Activated naive CD8-positive, alpha-beta T cell treated with anti-CD3 and anti-CD28 coated beads, Interleukin-2, amount 10 ng/mL, durations not matched to agents 7 days and 5 days (primary cell): ENCODE measurements at places on chromosomes 12 and 14.
A peak's percentile ranks its signal among the peaks of the same experiment; 100 is the strongest.

DNA sequence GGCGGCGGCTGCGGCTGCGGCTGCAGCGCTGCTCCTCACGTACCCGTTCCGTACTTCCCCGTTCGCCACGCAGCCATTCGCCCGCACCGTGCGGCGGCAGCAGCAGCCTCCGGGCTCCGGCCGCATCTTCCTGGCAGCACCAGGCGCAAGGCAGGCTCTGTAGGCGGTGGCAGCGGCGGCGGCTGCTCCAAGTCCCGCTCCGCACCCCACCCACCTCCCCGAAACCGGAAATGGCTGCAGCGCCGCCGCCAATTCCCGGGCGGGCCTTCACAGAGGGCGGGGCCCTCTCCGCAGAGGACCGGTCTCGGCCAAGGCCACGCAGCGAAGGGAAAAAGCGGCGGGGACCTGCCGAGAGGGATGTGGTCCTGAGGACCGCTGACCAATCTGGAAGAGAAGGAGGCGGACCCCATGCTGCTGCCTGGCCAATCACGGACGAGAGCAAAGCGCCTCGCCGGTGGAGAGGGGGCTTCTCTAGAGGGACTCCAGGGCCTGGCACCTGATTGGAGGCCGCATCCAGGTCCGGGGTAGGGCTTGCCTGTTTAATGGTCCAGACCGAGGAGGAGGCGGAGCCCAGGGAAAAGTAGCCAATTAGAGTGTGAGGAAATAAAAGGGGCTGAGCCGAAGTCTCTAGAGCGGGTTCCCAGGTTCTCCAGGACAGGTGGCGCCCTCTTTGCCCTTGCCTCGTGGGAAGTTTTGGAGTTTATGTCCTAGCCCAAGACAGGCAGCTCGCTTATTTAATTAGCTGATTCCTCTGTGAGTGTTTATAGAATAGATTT lies at the start of gene SPTLC2:
TSS of gene SPTLC2 (minus strand) at position 184 of the 776 bp plus-strand sequence. CDS start at position 126, 58 bp downstream.
- H3K27ac ChIP-seq: peak within 1 kb of the TSS; percentile 91
- H3K4me3 ChIP-seq: peak within 1 kb of the TSS; percentile 97
- peaks cover 4% of the 10 kb centered on the region for H3K27me3 ChIP-seq
- peaks cover 38% of the 10 kb centered on the region for H3K4me1 ChIP-seq
- DNase-seq: peak; percentile 90

- H3K27me3 ChIP-seq: peaks cover 10% of the 10 kb centered on the region
- H3K36me3 ChIP-seq: peaks cover 2% of the 10 kb centered on the region
- H3K4me3 ChIP-seq: no peak overlapping the region
- peaks cover 9% of the 10 kb centered on the region for H3K4me1 ChIP-seq
- no peak overlapping the region for H3K27ac ChIP-seq
- DNase-seq: no peak
Measured at GRCh38 chr12:4224206-4224889, 49.2 kb upstream of the CCND2 start.

GRCh38 chr12:52975820-52976573 lies 27.1 kb downstream of the KRT18 start:
- H3K27ac ChIP-seq: no peak overlapping the region
- H3K36me3 ChIP-seq: no peaks in the 10 kb centered on the region
- no peak overlapping the region for H3K4me3 ChIP-seq
- no peaks in the 10 kb centered on the region for H3K4me1 ChIP-seq

GRCh38 chr14:101120641-101121507 lies 217.4 kb upstream of the RTL1 start:
- peaks cover 9% of the 10 kb centered on the region for H3K27me3 ChIP-seq
- DNase-seq: peak; percentile 51
- peaks cover 15% of the 10 kb centered on the region for H3K4me1 ChIP-seq
- peak overlapping the region; percentile 71 for H3K4me3 ChIP-seq

DNA sequence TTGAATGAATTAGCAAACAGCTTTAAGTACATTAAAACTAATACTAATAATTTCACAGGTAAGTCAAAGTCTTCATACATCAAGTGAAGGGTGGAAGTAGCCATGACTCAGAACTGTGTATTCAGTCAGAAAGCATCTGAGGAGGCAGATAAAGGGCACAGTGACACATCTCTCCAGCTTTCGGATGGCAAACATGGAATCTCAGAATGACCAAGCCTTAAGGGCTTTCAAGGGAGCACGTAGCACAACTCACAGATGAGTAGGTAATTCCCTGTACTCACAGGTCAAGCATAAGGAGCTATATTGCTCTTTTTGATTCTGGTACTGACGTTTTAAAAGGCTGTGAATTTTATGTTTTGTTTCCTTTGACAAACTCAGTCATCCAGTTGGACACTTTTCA lies 56.0 kb downstream of the MDGA2 start:
- H3K27ac ChIP-seq: no peak overlapping the region
- no peak overlapping the region for H3K4me3 ChIP-seq
- no peak for DNase-seq

DNA sequence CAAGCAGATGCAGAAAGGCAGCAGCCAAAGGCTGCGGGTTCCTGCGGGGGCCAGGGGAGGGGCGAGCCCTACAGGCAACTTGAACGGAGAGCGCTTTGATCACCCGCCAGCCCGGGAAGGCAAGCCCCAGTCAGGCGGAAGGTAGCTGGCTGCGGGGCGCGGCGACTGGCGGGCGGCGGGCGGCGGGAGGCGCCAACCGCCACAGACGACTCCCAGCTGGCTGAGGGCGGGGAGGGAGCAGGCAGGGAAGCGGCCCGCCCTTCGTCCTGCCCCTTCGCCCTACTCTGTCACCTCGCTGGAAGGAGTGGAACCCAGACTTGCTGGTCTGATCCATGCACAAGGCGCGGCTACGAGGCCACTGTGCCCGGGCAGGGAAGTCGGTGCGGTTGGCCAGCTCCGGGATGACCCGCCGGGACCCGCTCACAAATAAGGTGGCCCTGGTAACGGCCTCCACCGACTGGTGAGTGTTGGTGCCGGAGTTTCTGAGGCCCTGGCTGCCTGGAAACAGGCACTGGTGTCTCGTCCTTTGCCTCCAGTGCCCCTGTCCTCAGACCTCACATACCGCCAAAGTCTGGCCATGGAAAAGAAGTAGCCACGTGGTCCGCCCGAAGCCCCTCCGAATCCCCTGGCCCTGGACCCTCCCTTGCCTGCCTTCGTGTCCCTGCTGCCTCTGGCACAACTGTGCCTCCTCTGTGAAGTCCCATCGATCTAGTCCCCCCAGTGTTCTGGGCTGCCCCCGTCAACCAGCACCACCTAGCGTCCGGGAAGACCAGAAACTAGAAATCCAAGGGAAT lies 15.4 kb upstream of the CARMIL3 start:
- H3K4me1 ChIP-seq: peaks cover 15% of the 10 kb centered on the region
- H3K27ac ChIP-seq: peak overlapping the region; percentile 88
- peaks cover 4% of the 10 kb centered on the region for H3K36me3 ChIP-seq
- H3K4me3 ChIP-seq: peak overlapping the region; percentile 94
- DNase-seq: peak; percentile 74

GRCh38 chr12:42361909-42362646 lies 36.1 kb downstream of the PPHLN1 start:
- H3K36me3 ChIP-seq: peaks cover 22% of the 10 kb centered on the region
- no peak overlapping the region for H3K27ac ChIP-seq
- no peaks in the 10 kb centered on the region for H3K27me3 ChIP-seq
- no peak overlapping the region for H3K4me3 ChIP-seq

DNA sequence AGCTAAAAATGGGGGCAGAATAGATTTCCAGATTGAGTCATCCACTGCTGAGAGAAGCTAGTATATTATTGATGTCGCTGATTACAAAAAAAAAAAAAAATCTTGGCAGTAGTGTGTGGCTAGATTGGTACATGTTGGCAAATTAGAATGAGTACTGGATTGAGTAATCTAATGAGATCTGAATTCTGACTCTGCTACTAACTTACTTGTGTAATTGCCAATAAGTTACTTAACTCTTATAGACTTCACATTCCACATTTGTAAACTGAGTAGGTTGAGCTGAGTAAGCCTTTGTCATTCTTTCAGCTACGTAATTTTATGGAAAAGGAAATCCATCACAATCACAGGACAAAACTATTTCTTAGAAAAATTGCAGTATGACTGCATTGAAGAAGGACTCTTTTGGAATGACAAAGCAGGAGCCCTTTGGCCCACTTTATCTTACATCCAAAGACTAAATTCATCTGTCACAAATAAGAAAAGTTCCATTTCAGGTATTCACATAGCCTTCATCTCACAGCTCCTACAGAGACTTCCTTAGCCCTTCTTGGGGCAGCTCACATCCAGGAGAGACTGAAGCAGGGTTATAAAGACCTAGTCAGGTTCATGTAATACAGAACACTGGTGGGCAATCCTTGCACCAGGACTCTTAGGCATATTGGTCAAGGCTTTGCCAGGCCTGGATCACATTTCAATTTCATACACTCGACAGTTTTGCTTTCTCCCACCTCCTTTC lies 197.3 kb upstream of the CPNE8 start:
- H3K4me3 ChIP-seq: no peak overlapping the region
- H3K4me1 ChIP-seq: no peaks in the 10 kb centered on the region

GRCh38 chr14:96746101-96746500 lies 51.1 kb upstream of the VRK1 start:
- peaks cover 3% of the 10 kb centered on the region for H3K4me1 ChIP-seq
- H3K27ac ChIP-seq: no peak overlapping the region
- H3K27me3 ChIP-seq: peaks cover 48% of the 10 kb centered on the region
- no peaks in the 10 kb centered on the region for H3K36me3 ChIP-seq
- H3K4me3 ChIP-seq: no peak overlapping the region

- H3K4me3 ChIP-seq: no peak overlapping the region
- no peaks in the 10 kb centered on the region for H3K36me3 ChIP-seq
- no peaks in the 10 kb centered on the region for H3K27me3 ChIP-seq
- H3K27ac ChIP-seq: no peak overlapping the region
Measured at GRCh38 chr12:71061451-71061850, 96.3 kb downstream of the TSPAN8 start.

GRCh38 chr12:22543246-22544037 lies 900 bp downstream of the C2CD5 start:
- peaks cover 36% of the 10 kb centered on the region for H3K4me1 ChIP-seq
- DNase-seq: peak; percentile 70
- H3K27ac ChIP-seq: peak overlapping the region; percentile 94
- peaks cover 27% of the 10 kb centered on the region for H3K36me3 ChIP-seq
- peaks cover 9% of the 10 kb centered on the region for H3K27me3 ChIP-seq

DNA sequence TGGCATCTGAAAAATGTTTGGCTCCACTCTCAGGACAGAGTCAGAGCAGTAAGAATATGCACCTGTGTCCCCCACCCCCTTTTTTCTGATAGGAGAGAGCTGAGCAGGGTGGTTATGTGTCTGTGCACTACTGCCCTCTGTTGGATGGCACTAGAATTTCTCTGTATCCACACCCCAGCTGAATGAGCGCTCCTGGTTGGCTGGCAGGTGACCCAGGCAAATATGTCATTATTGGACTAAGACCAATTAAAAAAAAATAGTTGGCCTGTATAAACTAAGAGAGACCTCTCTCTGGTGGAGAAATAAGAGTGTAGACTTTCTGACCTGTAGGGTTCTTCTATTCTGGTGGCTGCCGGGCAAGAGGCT lies 107.0 kb downstream of the PTCSC3 start:
- H3K4me1 ChIP-seq: no peaks in the 10 kb centered on the region
- peaks cover 18% of the 10 kb centered on the region for H3K27me3 ChIP-seq
- no peak overlapping the region for H3K4me3 ChIP-seq
- no peaks in the 10 kb centered on the region for H3K36me3 ChIP-seq
- no peak overlapping the region for H3K27ac ChIP-seq

- H3K4me3 ChIP-seq: no peak overlapping the region
- no peak for DNase-seq
- H3K36me3 ChIP-seq: no peaks in the 10 kb centered on the region
- H3K4me1 ChIP-seq: no peaks in the 10 kb centered on the region
- H3K27ac ChIP-seq: no peak overlapping the region
Measured at GRCh38 chr14:94599656-94600004, 12.6 kb upstream of the SERPINA3 start.

DNA sequence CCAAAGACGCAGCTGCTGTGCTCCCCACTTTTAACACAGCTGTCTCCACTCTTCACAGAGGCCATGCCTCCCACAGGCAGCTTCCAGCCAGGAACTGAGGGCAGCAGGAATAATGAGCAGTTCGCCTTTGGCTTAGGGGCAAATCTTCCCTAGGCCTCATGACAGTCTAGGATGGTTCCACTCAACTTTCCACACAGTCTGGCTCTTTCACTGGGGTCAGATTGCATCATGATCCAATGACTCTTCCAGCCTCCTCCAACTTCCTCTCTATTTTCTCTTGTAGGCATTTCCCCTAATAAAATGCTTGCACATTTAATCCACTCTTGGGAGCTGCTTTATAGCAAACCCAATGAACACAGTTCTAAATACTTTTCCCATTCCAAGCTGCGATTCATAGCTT lies 271.6 kb upstream of the ATP2B1 start:
- peaks cover 3% of the 10 kb centered on the region for H3K27me3 ChIP-seq
- no peaks in the 10 kb centered on the region for H3K36me3 ChIP-seq
- H3K4me1 ChIP-seq: peaks cover 3% of the 10 kb centered on the region
- no peak overlapping the region for H3K4me3 ChIP-seq

DNA sequence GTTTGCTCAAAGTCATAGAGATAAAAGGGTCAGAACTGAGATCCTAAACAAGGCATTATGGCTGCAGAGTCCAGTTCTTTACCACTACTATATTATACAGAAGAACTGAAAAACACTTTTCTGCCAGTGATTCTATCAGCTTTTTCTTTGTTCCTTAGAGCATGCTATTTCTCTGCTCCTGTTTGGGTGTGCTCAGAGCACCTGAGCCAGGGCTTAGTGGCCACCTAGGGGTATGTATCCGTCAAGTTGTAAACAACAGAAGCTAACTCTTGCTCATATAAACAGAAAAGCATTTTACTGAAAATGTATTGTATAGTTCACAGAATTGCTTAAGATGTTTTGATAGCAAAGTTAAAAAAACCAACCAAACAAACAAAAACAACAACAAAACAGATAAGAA lies 470.8 kb downstream of the SLC16A7 start:
- H3K27ac ChIP-seq: no peak overlapping the region
- H3K36me3 ChIP-seq: no peaks in the 10 kb centered on the region
- no peaks in the 10 kb centered on the region for H3K4me1 ChIP-seq
- DNase-seq: no peak
- no peaks in the 10 kb centered on the region for H3K27me3 ChIP-seq

- H3K4me1 ChIP-seq: no peaks in the 10 kb centered on the region
- no peaks in the 10 kb centered on the region for H3K36me3 ChIP-seq
Measured at GRCh38 chr12:127459687-127460086, 807.3 kb upstream of the TMEM132C start.

- peak overlapping the region; percentile 31 for H3K27ac ChIP-seq
- no peak overlapping the region for H3K4me3 ChIP-seq
- DNase-seq: no peak
- H3K27me3 ChIP-seq: no peaks in the 10 kb centered on the region
- peaks cover 16% of the 10 kb centered on the region for H3K36me3 ChIP-seq
Measured at GRCh38 chr14:22580625-22581024, 8.4 kb downstream of the DAD1 start.

GRCh38 chr12:56348776-56349175 lies 10.1 kb downstream of the IL23A start:
- no peak overlapping the region for H3K27ac ChIP-seq
- H3K4me1 ChIP-seq: peaks cover 3% of the 10 kb centered on the region
- H3K4me3 ChIP-seq: no peak overlapping the region
- H3K27me3 ChIP-seq: no peaks in the 10 kb centered on the region
- no peak for DNase-seq

DNA sequence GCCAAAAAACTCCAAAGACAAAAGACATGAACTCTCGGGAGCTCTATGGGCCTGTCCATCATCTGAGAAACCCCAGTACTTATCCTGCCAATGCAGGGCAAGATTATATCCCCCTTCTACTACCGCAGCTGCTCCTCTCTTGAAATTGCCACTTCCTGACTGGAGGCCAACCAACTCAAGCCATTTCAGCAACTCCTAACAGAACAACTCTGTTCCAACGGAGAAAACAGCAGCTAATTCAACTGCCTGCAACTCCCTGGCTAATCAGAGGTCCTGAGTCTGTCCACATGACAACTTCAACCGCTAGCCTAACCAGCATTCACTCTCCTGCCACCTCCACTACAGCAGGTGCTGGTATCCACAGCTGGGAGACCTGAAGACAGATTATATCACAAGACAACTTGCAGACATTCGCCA lies 24.1 kb downstream of the CEP83 start:
- no peaks in the 10 kb centered on the region for H3K27me3 ChIP-seq
- DNase-seq: no peak
- H3K4me1 ChIP-seq: peaks cover 23% of the 10 kb centered on the region
- peaks cover 38% of the 10 kb centered on the region for H3K36me3 ChIP-seq
- peak overlapping the region; percentile 9 for H3K4me3 ChIP-seq
- peak overlapping the region; percentile 13 for H3K27ac ChIP-seq
